ENCODE measurements at places on chromosomes 1 and 21.

DNA sequence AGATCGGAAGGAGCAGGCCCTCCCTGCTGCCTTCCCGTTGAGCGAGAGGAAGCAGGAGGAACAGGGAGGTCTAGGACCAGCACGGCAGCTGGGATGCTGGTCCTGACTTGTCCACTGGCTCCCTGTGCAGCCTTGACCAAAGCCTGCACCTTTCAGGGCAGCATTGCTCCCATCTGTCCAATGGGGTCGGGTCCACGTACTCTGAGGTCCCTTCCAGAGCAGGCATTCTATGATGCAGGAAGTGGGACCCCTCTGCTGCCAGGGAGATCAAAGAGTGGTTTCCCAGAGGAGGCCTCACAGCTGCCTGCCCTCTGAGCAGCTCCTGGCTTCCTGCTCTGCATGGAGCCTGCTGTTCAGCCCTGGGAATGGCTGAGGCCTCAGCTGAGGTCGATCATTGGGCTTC, 21.7 kb upstream of the ZNF362 start:
- DNase-seq, result no peak

- DNase-seq, result no peak
These were observed 67.0 kb downstream of the OLIG1 start for GRCh38 chr21:33136847-33137502.

DNA sequence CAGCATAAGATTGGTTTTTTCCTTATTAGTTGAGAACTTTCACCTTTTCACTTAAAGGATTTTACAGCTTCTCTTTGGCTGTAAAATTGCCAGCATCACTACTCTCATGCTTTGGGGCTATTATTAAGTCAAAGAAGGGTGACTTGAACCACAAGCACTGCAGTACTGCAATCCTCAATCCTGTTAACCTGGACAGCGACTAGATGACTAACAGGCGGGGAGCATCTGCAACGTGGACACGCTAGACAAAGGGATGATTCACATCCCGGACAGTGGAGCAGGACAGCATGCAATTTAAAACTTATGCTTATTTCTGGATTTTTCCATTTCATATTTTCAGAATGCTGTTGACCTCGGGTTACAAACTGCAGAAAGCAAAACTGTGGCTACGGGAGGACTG, 8.1 kb downstream of the ARV1 start:
- no peak for DNase-seq

DNA sequence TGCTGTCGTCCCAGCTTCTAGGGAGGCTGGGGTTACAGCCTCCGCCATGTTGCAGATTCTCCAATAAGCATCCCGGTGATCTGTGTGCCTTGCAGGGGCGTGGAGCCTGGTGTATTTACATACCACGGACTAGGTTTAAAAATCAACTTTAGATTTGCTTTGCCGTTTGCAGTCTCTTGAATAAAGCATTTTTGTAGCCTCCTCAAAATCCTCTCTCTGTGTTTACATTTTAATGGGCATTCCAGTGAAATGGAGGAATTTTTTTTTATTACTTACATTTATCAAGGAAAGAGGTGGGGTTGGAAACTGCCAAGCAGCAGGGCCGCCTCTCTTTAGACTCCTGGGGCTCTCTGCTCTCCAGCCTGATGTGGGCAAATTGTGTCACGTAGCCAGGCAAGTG, 437.5 kb upstream of the VAMP3 start:
- DNase-seq, result no peak

DNA sequence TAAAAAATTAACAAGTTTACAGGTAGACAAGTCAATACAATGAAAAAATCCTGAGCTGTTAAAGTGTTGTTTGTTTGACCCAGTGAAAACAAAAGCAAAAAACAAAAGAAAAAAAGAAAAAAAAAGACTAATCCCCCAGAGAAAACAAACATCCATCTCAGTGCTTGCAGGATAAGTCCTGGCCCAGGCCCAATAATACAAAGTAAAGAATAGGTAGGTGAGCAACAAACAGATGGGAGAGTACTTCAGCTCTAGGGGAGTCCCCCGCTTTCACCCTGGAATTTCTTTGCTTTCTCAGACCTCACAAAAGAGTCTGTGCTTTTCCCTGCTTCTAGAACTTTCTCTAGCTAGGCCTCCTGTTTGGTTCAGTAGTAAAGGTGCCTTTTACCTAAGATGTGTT, 70.3 kb downstream of the ABCA4 start:
- DNase-seq, result no peak

- no peak for DNase-seq
These were observed 133.6 kb downstream of the TGFBR3 start for GRCh38 chr1:91752324-91752723.

DNA sequence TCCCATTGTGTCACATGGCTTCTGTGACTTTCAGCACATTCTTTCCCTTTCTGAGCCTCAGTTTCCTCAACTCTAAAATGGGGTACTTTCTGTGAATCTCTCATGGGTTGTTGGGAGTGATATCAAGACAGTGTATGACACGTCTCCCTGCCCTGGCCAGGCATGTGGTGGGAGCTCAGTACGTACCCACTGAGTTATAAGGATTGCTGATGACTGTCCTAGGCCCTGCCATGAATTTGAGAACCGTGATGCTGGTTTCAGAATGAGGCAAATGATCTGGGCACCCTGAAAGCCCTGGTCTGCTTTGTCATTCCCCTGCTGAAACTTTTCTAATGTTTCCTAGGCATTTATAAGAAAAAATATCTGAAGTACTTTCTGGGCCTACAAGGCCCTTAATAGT, 3.6 kb downstream of the ZNF362 start:
- DNase-seq, result no peak

DNA sequence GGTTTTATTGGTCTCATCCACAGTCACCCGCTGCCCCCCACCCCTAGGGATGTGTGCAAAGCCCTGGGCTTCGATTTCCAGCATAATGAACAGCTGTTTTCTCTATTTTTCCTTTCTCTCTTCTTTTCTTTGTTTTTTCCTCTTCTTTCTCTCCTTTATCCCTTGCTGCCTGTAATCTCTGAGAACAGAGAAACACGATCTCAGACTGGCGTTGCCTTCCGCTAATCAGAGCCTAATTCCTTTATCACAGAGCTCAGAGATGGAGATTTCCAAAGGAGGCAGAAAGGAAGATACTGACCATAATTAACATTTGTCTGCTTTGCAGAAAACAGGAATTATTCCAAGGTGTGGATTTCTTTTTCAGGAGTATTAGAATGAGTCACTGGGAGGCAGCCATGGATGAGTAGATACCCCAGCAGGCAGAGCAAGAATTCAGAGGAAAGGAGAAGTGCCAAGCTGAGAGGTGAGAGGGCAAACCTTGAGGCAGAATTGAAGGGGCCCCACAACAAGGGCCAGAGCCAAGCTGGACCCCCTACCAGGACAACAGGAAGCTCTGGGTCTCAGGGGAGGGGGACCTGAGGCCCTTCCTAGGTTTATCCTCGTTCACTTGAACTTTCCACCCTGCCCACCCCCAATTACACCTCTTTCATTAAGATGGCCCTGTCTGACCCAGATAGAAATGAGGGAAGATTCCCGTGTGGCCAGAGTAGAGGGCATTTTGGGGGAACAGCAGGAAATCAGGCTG, 33.3 kb downstream of the MATN1 start:
- no peak for DNase-seq

DNA sequence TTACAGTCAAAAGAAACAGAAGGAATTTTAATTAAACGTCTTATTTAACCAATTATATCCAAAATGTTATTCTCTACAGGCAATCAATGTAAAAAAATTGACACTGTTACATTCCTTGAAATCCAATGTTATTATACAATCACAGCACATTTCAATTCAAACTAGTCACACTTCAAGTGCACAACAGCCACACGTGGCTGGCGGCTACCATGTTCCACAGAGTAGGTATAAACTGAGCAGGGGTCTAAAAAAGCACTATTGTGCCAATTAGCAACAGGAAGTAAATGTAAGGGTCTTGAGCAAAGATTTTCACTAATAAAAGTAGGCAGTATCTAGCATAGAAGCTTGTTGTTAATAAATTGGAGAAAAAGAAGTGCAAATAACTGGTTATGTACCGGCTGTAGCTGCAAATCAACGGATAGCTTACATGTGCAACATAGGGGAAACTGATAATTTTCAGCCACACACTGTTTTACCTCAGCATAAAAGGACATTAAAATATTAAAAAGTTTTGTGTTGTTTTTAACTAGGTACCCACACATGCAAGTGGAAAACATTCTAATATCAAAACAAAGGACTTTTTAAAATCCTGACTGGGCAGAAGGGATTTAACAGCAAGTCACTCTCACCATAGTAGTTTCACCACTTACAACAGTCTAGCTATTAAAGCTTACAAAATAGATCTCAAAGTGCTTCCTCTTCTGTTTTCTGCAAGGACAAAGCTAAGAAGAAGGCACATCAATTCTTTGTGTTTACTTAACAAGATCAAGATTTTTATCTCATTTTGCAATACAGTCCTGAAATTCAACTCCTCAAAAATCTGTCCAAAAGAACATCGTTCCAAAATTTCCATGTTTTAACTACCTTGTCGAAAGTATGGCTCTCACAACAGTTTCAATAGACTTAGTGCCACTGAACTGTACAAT, 2.5 kb downstream of the CSDE1 start:
- no peak for DNase-seq

DNA sequence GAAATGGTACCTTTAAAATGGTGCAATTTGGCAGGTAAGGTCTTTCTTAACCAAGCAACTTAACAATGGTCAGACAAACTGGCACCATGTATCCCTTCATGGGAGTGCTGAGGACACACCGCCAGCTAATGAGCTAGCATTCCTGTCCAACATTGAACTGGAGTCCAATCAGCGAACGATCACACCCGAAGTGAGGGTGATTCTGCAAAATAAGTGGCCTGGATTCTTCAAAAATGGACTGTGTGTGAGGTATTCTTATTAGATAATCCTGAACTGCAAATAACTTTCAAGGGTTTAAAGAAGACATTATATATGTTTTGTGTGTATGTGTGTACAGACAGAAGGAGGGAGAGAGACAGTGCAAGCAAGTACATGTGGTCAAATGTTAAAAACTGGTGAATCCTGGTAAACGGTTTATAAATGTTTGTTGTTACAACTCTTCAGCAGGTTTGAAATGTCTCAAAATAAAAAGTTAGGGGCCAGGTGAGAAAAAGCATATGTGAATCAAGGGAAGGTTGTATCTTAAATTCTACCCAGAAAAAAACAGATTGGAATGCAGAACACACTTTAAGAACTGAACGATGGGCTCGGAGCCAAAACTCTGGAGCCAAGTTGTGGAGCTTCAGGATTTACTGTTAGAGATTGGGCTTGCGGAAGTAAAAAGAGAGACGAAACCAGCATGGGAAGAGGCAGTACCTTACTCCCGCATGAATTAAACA, 20.9 kb downstream of the GADD45A start:
- DNase-seq, result no peak

DNA sequence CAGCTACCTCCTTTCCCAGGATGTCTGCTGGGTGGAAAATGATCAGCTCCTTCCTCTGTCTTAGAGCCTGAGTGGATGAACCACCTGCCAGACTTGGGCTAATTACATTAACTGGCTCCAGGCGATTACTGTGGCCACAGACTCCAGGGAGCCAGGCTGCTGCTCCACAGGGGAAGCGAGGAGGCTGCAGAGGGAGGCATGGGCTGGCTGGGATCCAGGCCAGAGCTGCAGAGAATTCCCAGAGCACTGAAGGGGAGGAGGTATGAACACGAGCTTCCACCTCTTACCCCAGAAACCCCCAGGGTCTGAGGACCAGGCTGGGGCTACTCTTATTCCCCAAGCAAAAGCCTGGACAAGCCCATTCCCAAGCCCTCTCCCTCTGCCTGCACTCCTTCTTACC, 136.0 kb upstream of the KLHDC7A start:
- no peak for DNase-seq

DNA sequence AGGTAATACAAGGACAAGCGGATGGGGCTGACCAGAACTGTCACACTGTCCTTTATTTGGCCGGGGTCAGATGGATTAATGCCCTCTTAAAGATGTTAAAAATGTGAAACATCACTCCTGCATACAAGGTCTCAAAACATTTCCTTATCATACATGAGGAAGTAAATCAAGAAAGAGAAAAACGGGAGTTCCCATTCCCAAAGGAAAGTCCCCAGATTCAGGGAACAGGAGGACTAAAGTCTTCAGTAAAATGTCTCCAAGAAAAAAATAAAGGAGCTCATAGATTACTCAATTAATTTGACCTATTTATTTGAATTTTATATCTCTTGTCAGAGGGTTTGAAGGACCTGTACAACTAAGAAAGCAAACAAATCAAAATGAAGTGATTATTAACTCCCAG, 13.4 kb upstream of the HSD11B1 start:
- DNase-seq, result no peak

- no peak for DNase-seq
These were observed 16.6 kb downstream of the TRIM45 start for GRCh38 chr1:117104986-117105385.

DNA sequence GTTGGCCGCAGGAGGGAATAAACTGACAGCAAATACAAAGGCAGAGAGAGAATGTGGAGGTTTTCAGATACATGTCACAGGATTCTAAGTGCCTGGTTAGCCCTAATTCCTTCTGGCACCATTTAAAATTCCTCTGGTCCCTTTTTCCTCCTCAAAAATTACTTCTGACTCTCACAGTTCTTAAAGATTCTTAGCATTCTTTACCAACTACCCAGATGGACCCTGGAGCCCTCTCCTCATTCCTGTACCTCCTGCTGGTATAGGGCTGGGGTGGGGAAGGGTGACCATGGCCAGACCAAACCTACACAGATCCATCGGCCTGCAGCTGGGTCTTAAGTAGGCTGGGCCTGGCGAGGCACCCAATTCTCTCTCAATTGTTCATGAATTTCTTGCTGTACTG, 7.2 kb downstream of the MKNK1 start:
- DNase-seq, result no peak

GRCh38 chr1:182395906-182396305, 4.3 kb upstream of the GLUL start:
- DNase-seq, result no peak

- DNase-seq, result no peak
These were observed 3.2 kb upstream of the NUAK2 start for GRCh38 chr1:205324781-205325180.

GRCh38 chr1:13494025-13494424, 19.8 kb downstream of the LRRC38 start:
- no peak for DNase-seq

DNA sequence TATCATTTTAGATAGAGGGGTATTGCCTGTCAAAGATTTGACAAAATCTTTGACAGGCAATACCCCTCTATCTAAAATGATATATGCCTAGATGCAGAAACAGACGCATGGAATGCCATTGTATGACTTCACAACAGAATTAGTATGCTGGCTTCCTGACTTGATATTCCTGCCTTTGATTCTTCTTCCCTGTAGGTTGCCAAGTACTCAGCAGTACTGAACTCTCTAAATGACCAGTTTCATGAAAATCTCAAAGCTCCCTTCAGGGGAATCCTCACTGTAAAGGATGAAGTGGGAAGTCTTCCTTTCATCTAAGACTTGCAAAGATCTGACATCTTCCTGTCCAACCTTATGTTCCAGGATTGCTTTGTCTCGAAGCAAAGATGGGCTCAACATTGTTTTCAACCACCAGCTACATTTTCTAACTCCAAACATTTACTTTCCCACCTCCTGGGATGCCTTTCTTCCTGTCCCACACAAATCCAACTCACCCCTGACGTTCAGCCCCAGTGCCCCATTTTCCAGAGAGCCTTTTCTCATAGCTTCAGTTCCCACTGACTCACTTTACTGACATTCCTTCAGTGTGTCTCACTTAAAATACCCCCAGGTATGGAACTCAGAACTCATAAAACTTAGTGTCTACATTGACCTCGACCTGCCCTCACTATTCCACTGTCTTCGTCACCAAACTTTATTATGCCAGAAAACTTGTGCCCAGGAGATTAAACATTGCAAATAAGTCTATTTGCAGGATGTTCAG, 67.3 kb upstream of the KCNJ6 start:
- DNase-seq, result no peak

Data from central memory CD8-positive, alpha-beta T cell (primary cell).